ENCODE measurements at places on chromosomes 7 and 10.

DNA sequence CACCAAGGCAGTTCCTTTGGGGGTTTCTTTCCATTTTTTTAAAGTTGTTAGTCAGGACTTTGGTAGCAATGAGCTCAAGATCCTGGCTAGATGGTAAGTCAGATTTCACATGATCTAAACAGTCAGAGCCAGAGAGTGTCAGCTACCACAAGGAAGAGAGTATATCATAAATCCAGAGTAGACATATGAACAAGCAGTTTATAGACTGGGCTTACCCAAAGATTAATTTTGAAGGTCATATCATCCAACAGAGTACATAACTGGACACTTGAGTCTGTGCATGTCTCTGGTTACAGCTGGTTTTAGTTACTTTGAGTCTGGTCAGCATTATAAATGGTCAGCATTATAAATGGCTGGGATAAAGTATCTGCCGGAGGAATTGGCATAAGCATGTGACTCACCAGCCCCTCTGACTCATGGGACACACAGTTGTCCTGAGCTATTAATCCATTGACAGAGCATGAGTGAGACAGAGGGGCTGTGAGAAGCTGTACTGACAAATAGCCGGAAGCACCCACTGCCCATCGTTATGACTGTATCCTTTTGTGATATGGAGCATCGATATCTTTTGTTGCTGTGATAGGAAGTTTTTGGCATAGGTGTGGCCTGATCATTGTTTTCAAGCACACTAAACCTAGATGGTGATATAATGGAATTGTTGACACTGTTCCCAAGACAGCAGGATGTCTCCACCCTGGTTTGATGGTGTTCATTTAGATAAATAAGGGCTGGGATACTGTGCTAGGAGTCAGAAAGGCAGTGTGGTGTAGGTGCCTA is 19.3 kb downstream of the PPP1R3C start:
- DNase-seq = no peak

DNA sequence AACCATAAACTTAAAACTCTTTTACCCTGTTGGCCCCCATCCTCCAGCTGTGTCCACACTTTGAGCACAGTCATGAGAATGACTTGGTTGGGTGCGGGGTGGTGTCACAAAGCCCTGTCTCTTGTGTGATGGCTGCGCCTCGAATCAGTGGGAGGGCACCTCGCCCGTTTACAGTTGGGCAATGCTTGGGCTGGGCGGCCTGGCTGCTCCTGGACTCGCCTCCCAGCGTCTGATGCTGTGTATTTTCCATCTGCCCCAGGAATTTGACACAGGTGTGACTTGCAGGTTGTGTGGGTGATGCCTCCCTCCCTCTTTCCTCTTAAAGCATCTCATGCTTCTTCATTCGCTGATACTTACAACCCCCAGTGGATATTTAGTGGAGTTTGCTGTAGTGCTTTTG is 33.7 kb downstream of the CHST12 start:
- DNase-seq = no peak

DNA sequence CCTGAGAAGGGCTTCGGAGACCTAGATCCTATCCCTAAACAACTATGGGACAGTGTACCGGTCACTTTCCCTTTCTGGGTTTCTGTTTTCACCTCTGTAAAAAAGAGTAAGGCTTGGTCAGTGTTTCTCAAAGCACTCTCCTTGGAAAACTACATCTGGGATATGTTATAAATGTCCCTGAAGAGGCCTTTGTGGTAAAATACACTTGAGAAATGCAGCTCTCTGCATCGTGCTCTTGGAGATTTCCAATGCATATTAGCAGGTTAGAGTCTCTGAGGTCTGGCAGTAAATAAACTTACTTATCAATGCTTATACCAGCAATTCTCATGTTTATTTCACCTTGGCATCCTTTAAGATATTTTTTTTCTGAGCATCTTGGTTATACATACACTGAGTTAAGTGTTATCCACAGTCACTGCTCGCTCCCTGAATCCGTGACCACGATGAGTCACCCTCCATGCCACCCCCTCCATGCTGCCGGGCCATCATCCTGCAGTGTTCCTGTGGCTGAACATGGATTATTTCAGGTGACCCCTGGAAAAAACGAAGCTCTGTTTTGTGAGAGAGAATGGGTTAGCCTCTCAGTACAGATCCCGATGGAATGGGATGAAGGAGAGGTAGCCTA is 3.3 kb upstream of the TBXAS1 start:
- no peak for DNase-seq

- no peak for DNase-seq
Measured at GRCh38 chr7:158407581-158408317, 179.9 kb downstream of the PTPRN2 start.

DNA sequence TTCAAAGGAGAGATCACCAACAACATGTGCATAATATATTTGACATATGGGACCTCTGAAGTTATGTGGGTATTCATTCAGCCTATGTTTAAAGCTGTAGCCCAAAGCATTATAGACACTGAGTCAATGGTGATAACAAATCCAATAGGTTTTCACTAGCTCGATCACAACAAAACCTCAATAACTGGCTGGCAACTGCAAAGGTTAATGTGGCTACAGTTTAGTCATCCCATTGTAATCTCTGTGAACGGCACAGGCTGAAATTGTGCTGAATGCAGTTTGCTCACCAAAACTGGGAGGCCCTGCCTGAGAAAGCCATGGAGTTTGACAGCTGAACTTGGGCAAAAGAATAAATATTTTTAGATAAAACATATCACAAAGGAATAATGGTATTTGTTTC is 152.4 kb upstream of the ADO start:
- no peak for DNase-seq

GRCh38 chr7:35007768-35008167 is 29.5 kb downstream of the DPY19L1 start:
- no peak for DNase-seq

- DNase-seq = no peak
Measured at GRCh38 chr10:48493083-48493871, 111.6 kb downstream of the ARHGAP22 start.

GRCh38 chr10:77357185-77357584 is 280.4 kb downstream of the KCNMA1 start:
- no peak for DNase-seq

GRCh38 chr10:36007369-36007768 is 365.3 kb upstream of the FZD8 start:
- no peak for DNase-seq

GRCh38 chr7:116461500-116461899 is 38.0 kb upstream of the CAV2 start:
- no peak for DNase-seq

DNA sequence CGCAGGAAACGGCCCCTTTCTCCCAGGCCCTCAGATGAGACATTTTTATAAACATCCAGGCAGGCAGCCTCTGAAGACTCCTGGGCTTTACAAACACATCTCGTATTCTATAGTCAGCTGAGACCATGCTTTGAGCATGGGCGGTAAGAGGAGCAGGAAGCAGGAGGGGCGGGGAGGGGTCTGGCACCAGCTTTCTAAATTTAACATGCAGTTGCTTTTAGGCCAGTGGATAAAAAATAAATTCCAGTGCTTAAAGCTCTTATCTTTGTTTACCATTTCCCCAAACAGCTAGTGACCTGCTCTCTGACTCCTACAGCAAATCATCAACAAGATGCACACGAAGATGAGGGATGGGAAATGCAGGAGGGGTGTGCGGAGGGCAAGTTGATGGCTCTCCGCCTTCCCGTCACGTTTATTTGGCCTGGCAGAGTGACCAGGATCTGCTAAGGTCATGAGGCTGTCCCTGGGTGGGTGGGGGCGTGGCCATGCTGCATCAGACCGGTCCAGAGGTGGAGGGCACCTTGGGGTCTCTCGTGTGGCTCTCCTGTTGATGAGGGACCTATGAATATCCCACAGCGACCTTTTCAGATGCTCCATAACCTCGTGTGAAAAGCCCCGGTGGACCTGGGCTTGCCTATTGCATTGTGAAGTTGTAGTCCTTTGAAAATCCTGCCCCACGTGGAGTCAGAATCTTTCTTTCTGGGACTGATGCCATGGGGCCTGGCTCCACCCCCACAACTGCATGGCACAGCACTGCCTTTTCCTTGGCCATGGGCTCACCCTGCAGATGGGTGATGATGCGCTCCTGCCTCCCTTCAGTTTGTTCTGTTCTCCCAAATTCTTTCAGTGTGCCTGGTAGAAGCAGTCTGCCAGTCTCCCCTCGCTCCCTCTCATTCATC is 67.5 kb downstream of the PARP12 start:
- DNase-seq = no peak

DNA sequence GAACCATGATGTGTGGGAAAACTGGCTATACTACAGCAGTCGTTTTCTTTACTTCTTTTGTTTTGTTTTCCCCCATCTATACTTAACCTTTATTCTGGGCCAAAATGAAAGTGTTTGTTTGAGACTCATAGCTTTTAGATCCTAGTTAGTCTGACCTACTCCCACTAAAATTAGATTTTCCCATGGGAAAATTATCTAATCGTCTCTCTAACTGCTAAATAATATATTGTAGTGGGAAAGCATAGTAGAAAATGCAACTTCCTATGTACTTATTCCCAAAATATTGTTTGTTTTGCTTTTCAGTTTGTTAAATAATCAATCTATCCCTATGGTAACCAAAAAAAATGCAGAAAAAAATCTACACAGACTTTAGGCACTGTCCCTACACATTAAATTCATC is 96.6 kb downstream of the NOC3L start:
- no peak for DNase-seq

DNA sequence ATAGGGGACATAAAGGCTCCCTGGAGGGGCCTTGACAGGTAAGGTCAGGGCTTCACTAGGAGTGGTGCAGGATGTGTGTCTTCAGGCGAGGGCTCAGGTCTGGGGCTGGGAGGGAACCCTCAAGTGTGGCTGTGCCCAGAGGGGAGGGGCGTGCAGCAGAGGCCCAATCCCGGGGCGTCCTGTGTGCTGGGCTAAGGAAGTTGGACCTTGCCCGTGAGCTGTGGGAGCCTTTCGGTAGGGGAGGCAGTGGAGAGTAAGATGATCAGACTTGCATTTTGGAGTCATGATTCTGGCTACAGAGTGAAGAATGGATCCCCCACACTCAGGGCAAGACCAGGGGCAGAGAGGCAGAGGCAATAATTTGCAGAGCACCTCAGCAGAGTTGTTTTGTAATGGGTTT is 145.4 kb downstream of the BUB3 start:
- no peak for DNase-seq

- DNase-seq = no peak
Measured at GRCh38 chr10:34200355-34200901, 614.7 kb downstream of the PARD3 start.

DNA sequence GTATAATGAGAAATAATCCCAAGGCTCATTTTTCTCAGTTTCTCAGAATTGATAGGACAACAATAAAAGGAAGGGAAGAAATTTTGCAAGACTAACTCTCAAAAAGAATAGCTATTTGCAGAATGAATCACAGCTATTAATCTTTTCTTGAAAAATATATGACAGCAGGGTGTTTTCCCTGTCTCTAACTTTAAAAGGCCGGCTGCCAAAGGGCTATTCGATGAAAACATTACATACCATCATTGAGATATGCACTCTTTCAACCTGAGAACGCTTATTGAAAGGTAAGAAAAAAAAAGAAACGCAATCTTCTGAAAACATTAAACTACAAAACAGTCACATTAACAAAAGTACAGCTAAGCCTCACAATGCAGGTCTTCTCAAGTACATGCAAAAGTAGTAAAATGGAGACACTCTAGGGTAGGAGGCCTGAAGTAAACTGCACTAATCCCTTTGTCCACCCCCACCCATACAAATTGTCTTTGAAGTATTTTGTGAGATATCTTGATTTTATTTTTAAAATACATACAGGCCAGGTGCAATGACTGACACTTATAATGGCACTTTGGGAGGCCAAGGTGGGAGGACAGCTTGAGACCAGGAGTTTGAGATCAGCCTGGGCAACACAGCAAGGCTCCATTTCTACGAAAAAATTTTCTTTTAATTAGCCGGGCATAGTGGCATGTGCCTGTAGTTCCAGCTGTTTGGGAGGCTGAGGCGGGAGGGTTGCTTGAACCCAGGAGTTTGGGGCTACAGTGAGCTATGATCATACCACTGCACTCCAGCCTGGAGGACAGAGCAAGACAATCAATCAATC is 83.0 kb downstream of the PARD3 start:
- DNase-seq = no peak

DNA sequence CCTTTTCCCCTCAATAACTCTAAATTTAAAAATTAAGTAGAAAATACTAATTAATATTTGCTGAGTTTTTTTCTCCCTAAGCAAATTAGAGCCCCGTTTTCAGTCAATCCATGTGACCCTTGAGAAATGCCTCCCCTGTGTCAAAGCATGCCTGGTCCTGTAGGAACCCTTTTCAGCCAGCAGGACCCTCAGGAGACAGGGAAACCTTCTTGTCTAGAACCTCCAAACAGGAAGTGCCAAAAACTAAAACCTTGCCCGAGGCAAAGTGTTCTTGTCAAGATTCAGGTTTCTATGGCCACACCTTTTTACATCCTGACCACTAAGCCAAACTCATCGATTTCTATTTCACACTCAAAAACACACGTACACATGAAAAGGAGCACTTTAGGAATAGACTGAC is 60.1 kb upstream of the NFE2L3 start:
- DNase-seq = no peak

GRCh38 chr7:83550100-83550499 is 98.8 kb downstream of the SEMA3E start:
- DNase-seq = no peak

DNA sequence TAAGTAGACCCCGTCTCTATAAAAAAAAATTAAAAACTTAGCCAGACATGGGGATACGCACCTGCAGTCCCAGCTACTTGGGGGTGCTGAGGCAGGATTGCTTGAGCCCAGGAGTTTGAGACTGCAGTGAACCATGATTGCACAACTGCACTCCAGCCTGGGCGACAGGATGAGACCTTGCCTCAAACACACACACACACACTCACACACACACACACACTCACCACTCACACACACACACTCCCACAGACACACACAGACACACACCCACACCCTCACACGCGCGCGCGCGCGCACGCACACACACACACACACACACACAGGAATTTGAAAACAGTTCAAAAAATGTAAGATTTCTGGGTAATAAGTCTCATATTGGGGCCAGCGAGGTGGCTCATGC is 8.7 kb upstream of the GRIFIN start:
- no peak for DNase-seq

DNA sequence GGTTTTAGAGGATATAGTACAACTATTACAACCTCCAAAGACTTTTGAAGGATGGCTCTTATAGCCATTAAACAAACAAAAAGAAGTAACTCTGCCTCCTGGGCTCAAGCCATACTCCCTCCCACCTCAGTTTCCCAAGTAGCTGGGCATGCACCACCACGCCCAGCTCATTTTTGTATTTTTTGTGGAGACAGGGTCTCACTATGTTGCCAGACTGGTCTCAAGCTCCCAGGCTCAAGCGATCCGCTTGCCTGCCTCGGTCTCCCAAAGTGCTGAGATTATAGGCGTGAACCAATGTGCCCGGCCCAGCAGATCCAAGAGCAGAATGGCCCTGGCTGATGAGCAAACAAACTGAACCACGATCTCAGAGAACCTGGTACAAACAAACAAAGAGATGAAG is 16.0 kb downstream of the NANOS1 start:
- DNase-seq = no peak

Data from stimulated activated CD8-positive, alpha-beta memory T cell treated with anti-CD3 and anti-CD28 coated beads, Interleukin-12 subunit alpha, Interleukin-12 subunit beta, amount 100 ng/mL, for 4 hours (primary cell).